Inflammatory macrophage treated with lipopolysaccharide for 4 hours (primary cell): ENCODE measurements at places on chromosomes 4 and X.

GRCh38 chrX:23482561-23482960 is 147.9 kb downstream of the PTCHD1 start:
- DNase-seq: no peak

- no peak for DNase-seq
These were observed 791.6 kb downstream of the TRIML1 start for GRCh38 chr4:188930822-188931221.

DNA sequence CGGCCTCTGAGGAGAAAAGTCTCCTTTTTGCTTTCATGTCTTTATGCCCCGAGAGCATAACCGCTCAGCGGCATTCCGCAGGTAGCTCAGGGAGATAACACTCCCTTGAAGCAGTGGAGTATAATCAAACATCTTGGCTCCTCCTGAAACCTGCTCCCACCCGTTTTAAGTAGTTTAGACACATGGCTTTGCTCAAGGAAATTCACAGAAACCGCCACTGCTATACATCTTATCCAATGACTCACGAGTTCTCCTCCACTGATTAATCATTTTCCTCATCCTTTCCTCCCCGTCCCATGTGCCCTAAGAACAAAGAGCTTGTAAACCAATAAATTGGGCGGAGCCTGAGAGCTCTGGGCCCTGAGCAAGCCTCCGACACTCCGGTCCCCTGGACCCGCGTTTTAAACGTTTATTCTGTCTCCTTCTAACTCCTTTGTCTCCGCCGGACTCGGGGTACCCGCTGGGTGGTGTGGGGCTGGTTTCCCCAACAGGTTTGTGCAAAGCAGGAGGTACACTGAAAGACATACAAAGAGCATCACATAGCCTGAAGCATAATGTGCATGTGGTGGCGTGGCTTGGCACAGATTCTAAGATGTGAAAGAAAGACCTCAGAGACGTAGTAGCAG is 401.2 kb downstream of the TLL1 start:
- DNase-seq: no peak

DNA sequence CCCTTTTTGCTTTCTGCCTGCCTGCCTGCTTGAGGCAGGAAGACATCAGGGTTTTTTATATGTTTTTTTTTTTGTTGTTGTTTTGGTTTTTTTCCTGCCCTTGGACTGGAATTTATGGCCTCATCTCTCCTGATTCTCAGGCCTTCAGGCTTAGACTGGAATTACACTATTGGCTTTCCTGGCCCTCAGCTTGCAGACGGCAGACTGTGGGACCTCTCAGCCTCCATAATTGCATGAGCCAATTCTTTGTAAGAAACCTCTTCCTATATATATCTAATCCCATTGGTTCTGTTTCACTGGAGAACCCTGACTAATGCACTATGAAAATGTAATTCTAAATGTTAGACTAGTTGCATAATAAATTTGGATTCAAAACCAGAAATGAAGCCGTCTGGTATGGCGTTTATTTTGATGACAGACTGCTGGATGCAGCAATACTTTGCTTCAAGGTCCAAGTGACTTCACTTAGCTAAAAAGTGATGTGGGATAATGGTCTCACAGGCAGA is 59.0 kb downstream of the SEL1L3 start:
- no peak for DNase-seq

GRCh38 chr4:94623126-94623911 is 134.4 kb upstream of the BMPR1B start:
- DNase-seq: no peak

DNA sequence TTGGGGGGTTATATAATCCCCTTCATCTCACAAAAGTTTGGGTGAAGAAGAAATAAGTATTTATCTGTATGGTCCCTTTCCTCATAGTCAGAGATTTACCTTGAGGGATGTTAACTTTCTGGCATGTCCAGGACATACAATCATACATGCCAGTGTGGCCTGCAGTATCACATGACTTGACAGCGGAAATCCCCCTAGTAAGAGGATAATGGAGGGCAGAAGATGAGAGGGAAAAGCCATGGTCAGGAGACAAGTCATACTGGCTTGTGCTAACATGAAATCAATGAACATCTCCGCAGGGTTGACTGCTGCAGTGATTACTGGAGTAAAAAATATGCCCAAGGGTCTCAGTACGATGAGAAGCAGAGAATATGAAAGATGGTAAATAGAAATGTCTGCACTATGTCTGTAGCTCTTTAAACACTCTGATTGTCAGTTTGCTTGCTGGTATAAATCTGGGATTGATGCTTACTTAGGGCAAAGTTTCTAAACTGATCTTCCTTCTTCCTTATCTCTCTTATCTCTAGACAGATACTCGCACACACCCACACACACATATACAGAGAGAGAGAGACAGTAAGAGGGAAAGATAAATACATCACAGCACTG is 1385.6 kb upstream of the ADGRL3 start:
- DNase-seq: no peak

DNA sequence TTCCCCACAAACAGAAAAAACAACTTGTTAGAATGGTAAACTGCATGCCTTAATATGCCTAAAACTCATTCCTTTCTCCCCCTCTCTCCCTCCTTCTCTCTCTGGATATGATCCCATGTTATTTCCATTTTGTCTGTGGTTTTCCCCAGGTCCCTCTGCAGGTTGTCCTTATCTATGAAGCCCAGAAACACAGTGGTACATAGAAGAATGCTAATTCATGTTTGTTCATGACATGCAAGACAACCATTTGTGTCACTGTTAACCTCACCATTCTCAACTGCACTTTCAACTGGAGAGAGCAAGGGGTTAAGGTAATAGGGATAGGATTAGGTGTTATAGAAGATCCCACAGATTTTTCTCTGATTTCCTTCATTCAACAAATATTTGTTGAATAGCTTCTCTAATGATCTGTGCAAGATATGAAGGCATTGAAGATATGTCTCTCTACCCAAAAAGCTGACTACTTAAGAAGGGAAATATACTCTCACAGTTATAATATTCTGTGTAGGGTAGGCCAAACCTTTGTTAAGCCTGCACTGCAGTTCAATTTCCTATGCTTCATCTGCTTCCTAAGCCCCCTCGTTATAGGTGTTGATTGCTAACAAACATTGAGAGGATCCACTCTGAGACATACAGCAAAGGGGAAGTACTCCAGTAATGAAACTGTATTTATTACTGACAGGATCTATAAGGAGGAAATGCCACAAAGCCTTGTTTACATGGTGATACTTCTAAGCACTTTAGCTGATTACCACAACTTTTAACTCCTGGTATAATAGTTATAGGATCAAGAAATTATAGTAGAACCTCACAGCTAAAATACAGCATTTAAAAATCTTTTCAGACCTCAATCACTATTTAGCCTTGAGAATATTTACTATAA is 96.1 kb downstream of the FRYL start:
- DNase-seq: peak; percentile 51

- DNase-seq: no peak
These were observed 8.2 kb downstream of the CAPN6 start for GRCh38 chrX:111262086-111262485.

GRCh38 chr4:1590244-1590643 is 93.9 kb downstream of the FAM53A start:
- DNase-seq: no peak

DNA sequence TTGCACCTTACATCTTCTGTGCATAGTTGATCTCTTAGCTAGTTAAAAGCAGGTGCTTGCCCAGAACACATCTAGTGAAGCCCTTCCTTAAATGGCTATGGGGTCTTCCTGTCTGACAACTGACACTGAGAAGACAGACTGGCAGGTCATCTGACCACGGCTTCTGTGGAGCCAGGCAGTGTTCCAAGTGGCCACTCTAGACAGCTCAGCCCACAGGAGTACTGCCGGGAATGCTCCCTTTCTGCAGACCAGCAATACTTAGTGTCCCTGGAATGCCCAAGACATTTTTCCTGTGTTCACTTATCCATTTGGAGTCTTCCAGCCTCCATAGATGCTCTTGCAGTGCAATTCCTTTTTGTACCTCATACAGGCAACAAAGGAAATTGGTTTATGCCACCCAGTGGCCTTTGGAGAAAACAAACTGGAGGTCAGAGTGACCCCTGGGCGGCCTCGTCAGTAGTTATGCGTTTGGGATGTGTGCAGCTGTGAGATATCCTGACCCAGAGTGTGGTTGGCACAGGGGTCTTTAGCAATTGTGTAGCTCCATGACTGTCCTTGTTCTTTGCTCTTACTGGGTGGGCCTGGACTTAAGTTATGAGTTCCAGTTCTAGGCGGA is 335.5 kb downstream of the ARHGAP10 start:
- DNase-seq: no peak

DNA sequence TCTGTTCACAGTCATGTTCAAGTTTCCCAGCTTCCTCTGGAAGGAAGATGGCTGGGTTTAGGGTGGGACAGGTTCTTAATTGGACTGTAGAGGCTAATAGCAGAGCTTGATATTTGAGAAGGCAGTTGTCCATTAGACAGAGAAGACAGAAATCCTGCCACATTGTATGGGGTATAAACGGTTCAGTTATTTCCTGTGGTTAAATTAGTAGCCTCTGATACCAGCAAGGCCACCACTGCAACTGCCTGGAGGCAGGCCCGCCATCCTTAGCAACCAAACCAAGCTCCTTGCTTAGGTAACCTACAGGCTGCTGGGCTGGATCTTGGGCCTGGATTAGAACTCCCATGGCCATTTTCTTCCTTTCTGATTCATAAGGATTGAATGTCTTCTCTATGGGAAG is 1367.0 kb downstream of the PCDH7 start:
- no peak for DNase-seq

GRCh38 chr4:52728691-52729240 is 22.5 kb downstream of the ERVMER34-1 start:
- DNase-seq: no peak

- DNase-seq: peak; percentile 48
These were observed 230.0 kb downstream of the CCSER1 start for GRCh38 chr4:90357117-90357710.
